DMS79 treated with DMSO at 0.1 percent for 48 hours (cell line): ENCODE measurements at places on chromosomes 2 and 18.
A peak's percentile ranks its signal among the peaks of the same experiment; 100 is the strongest.

GRCh38 chr18:48698707-48699106, 159.9 kb downstream of the CTIF start:
- no peak for DNase-seq

- no peak for DNase-seq
Observed at GRCh38 chr2:133333181-133333580, 235.1 kb downstream of the NCKAP5 start.

- DNase-seq: no peak
Observed at GRCh38 chr2:58645017-58645416, 403.9 kb upstream of the FANCL start.

GRCh38 chr2:42486145-42486906, 7.5 kb downstream of the KCNG3 start:
- no peak for DNase-seq

DNA sequence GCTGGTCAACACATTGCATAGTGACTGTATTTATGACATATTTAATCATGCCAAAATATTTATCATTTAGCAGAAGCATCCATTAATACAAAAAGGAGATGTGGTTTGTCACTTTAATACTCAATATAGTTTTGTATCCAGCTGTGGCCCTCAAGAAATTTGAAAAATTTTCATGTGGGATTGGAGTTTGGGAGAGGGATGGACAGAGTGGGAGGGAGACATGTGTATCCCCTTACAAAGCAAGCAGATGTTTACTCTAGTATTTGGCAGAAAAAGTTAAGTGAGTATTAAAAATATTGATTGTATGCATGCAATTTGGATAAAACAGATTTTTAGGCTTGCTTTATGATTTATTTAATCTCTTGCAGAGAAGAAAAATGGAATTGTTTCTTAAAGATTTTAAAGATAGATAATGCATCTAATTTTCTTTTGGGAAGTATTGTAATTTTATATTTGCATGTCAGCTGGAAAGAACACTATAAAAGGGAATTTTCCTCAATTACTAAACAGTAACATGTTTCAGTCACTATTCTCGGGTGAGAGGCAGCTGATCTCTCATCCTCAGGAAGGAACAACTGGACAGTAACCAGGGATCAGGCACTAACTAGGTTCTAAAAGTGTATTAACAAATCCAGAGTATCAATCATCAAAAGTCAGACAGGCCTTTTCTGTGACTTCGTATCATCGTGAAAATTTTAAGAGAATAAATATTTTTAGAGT, 1184.7 kb upstream of the NXPH2 start:
- no peak for DNase-seq

GRCh38 chr2:20852139-20852538, 29.2 kb upstream of the LDAH start:
- DNase-seq: no peak

- DNase-seq: no peak
Observed at GRCh38 chr18:42814184-42814583, 301.3 kb downstream of the RIT2 start.

DNA sequence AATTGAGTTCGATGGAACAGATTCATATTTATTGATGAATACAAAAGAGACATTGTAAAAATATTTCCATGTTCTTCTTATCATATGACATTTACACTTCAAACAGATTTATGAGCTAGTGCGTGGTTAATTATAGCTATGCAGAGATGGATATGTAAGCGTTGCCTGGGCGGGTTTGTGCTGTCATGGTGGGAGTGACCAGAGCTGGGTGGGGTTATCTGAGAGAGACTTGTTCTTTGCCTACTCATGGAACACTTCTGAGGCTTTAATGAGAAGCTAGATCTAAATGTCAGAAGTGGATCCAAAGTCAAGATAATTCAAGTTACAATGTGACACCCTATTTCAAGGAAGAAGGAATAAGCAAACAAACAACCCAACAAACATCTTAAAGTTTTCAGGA, 162.3 kb upstream of the ZEB2 start:
- DNase-seq: no peak

- DNase-seq: no peak
Observed at GRCh38 chr2:181770150-181770549, 89.8 kb upstream of the NEUROD1 start.

GRCh38 chr18:21196426-21196825, 45.6 kb upstream of the GREB1L start:
- no peak for DNase-seq

DNA sequence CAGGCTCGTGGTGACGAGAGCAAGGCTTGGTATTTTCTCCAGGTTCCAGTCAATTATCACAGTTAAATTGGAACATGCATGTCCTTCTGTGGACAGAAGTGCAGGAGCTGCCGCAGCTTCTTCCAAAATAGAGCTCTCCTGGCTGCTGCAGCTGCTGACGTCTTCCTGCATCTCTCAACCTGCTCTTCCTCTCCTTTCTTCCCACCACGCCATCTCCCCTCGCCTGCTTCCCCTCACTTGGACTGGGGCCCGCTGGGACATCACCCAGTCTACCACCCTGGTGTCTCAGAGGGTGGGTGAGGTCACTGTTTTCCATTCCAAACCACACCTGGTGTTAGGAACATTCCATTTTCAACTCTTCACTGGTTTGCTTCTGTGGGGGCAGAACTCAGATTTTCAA, 41.4 kb downstream of the SPP2 start:
- no peak for DNase-seq

DNA sequence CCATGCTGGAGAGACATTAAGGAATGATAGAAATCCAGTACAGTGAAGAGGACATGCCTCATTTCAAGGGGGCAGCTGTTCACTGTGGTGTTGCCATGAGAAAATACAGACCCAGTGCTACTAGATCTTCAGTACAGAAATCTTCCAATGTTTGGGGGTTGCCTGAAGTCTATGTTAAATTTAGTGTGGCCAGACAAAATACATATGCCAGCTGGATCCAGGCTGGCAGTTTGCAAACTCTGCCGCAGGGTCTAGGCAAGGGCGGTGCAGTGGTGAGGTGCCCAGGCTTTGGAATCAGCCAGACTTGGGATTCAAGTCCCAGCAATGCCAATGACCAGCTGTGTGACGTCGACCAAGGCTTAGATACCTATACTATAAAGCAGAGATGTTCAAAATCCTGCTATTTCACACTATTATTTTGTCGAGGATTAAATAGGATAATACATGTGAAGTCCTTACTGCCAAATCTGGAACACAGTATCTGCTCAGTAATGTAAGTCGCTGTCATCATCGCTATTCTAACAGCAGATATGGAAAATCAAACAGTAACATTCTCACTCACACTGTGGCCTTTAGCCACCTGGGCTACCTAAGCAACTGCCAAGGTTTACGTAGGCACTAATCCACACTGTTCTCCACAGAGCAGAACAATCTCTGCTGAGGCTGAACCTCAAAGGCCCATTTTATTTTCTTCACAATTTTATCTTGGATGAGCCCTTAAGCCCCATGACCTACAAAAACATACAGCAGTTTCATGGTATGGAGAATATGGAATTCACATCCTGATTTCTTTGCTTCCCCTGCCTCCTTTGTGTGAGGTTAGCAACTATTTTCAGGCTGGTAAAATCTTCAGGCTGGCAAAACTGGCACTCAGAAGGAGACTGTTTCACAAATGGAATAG, 5.9 kb upstream of the TMSB10 start:
- peak; percentile 68 for DNase-seq

DNA sequence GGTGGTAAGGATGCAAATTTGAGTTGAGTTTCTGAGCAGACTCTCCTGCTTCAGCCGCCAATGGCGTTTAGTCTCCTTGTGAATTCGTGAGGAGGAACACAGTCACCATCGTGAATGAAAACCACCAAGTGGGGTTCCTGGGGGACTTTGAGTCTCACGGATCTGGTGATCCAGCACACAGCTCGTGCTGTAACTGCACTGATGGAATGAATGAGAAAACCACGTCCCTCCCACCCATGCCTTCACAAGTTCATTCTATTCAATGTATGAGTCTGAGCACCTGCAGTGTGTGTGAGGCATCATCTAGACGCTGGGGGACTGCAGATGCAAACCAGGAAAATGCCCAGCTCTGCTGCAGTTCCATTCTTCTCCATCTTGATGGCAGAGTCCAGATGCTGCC, 127.9 kb downstream of the PIEZO2 start:
- DNase-seq: no peak

- no peak for DNase-seq
Observed at GRCh38 chr18:35933982-35934381, 38.5 kb upstream of the RMP24 start.

GRCh38 chr2:230127195-230127594, 58.5 kb upstream of the SLC16A14 start:
- no peak for DNase-seq

- no peak for DNase-seq
Observed at GRCh38 chr2:53422979-53423378, 344.6 kb upstream of the CHAC2 start.

DNA sequence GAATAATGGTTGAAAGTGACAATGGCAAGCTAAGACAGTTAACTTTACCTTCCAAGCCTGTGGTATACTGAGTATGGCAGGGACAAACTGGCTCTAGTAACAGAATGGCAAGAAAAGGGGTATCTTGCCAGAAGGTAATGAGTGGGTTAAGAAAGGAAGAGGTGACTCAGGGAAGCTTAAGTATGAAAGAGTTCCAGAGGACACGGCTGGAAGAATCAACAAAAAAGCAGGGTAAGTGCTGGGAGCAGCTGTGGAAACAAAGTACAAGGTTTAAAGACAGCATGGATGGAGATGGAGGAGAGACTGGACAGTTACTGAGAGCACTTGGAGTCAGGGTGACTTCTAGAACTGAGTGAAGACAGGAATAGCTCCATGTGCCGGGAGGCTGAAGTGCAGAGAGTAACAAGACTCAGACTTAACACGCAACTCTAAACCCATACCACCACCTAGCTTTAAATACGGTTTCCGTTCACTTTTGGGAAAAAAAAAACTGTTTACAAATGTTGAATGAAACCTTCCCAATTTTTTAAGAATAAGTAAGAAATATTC, 69.0 kb downstream of the REV1 start:
- no peak for DNase-seq

- DNase-seq: no peak
Observed at GRCh38 chr2:85823951-85824350, 64.8 kb downstream of the ST3GAL5 start.

DNA sequence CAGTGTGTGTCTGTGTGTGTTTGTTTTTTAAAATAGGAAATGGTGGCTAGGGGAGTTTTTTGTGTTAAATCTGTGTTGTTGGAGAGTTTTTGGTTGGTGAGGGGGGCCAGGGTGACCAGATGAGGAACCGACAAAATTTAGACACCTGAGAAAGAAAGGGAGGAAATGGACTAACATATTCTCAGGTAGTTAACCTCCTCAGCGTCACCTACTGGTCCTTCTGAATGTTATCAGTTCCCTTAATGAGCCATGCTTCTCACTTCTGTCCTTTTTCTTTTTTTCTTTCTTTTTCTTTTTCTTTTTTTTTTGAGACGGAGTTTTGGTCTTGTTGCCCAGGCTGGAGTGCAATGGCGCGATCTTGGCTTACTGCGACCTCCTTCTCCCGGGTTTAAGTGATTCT, 107.0 kb downstream of the FMNL2 start:
- DNase-seq: no peak

- DNase-seq: peak; percentile 51
Observed at GRCh38 chr2:23824777-23825212, 102.1 kb downstream of the ATAD2B start.

DNA sequence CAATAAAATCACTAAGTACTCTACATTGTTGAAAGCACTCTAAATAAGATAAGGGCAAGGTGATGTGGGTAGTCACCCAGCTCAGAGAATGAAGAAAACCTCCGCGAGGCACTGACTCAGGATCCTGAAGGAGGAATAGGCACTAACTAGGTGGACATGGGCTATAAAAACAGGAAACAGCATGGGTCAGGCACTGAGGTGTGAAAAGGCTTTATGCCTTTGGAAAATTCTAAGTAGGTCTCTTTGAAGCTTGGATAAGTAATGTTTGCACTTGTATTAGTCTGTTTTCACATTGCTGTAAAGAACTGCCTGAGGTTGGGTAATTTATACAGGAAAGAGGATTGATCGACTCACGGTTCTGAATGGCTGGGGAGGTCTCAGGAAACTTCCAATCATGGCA, 161.6 kb downstream of the EPHA4 start:
- DNase-seq: no peak

- no peak for DNase-seq
Observed at GRCh38 chr2:27408601-27409320, 630 bp downstream of the PPM1G start.

- peak; percentile 53 for DNase-seq
Observed at GRCh38 chr2:216644842-216645635, 11.8 kb downstream of the IGFBP2 start.

GRCh38 chr2:27583390-27583915, 611 bp downstream of the ZNF512 start:
- no peak for DNase-seq

- no peak for DNase-seq
Observed at GRCh38 chr18:61841706-61842105, 51.1 kb downstream of the RNF152 start.

DNA sequence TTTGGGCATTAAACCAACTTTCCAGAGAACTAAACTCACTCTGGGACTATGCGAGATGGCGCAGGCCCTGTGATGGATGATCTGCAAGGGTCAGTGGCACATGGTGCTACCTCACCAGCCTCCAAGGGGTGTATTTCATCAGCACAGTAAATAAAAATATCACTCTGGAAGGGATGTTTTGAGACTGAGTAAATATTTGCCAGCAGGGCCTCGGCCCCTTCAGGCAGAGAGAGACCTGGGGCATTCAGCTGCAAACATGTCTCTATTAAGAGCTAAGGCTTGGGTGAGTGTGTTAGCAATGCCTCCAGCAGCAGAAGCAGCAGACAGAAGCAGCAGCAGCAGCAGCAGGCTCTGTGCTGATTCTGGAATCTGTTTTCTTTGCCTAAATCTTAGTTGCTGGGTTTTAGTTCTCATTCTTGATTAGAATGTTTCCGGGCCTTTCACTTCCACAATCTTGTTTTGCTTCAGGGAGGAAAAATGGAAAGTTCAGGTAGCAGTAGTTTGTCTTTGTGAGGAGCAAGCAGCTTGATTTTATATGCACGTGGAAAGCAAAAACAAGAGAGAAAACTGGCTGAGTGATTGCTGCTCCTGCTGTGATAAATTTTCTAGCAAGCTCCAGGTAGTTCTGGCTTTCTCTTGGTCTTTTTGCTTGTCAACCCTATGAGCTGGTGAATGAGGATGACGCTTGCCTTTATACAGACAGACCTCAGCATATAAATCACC, 18.6 kb downstream of the ADCYAP1 start:
- peak; percentile 81 for DNase-seq

DNA sequence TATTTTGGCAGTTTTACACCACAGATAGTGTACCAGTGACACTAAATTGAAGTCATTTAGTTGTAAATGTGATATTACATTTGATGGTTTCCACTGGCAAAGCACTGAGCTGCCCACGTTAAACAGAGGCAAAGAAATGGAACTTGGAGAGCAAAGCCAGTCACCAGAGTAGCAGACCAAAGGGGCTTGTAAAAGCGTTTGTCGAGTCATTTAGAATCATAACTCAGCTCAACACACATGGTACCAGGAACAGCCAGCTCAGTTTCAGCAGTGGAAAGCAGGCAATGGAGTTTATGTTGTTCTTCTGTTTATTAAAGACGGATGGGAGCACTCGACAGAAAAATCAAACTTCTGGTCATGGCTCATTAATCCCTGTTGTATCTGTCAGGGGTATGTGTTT, 91.2 kb downstream of the POU3F3 start:
- no peak for DNase-seq

GRCh38 chr18:13353084-13353823, 134.7 kb downstream of the LDLRAD4 start:
- no peak for DNase-seq
